Mammary epithelial cell (primary cell): ENCODE measurements at places on chromosomes 2 and 18. TPM values are rescaled to one million over a fixed set of nuclear protein-coding genes. Genes with fewer than 3 reads are reported as not detected.

MARCO gene
- polyA plus RNA-seq = 0.07 TPM

GPR45 gene
- not detected for polyA plus RNA-seq

ADCYAP1 gene
- not detected for polyA plus RNA-seq

GRCh38 chr2:64823794-64824193, 165.4 kb upstream of the SLC1A4 start:
- DNase-seq = no peak

DNA sequence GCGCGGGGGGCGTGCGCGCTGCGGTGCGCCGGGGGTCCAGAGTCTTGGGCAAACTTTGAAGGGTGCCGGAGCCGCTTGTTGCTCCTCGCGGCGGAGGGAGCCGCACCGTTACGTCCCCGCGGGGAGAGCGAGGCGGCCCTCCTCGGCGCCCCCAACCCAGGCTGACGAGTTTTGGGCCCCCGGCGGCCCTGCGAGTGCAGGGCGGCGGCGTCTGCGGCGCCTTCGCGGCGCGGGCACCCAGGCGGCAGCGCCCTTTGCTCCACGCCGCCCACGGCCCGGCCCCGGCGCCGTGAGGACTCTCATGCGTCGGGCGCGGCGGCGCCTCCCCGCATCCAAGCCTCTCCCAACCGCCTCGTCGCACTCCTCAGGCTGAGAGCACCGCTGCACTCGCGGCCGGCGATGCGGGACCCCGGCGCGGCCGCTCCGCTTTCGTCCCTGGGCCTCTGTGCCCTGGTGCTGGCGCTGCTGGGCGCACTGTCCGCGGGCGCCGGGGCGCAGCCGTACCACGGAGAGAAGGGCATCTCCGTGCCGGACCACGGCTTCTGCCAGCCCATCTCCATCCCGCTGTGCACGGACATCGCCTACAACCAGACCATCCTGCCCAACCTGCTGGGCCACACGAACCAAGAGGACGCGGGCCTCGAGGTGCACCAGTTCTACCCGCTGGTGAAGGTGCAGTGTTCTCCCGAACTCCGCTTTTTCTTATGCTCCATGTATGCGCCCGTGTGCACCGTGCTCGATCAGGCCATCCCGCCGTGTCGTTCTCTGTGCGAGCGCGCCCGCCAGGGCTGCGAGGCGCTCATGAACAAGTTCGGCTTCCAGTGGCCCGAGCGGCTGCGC, 814 bp downstream of the FZD7 start:
- peak; percentile 59 for DNase-seq

DNA sequence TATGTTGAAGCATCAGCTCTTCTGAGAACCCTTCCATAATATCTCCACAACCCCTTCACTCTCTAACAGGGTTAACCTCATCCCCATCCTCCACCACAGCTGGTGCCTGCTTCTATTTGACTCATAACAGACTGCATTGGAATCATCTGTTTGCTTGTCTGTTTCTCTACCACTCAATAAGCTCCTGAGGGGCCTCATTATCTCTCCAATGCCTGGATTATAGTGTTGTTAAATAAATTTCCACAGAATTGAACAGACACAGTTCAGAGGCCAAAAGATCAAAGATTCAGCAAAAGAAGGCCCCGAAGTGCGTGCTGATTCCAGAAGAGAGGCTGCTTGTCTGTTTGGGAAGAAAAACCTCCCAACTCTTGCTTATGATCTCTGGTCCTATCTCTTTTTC, 33.7 kb upstream of the FAM98A start:
- no peak for DNase-seq

GRCh38 chr2:109410039-109410815, 203.5 kb downstream of the SEPTIN10 start:
- DNase-seq = no peak

DNA sequence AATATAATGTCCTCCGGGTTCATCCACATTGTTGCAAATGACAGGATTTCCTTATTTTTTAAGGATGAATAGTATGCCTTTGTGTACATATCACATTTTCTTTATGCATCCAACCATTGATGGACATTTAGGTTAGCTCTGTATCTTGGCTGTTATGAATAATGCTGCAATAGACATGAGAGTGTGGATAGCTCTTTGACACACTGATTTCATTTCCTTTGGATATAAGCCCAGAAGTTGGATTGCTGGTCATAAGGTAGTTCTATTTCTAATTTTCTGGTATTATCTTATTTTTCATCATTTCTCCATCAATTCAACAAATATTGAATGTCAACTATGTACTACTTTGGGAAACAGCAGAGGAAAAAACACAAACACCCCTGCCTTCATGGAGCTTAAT, 423.3 kb downstream of the MTX2 start:
- no peak for DNase-seq

- DNase-seq = peak; percentile 50
Measured at GRCh38 chr2:102703748-102704147, 58.1 kb upstream of the TMEM182 start.
